Caco-2 (cell line): ENCODE measurements at places on chromosomes 12 and 14.

- no peak overlapping the region for H3K4me3 ChIP-seq
- H3K27ac ChIP-seq: no peak overlapping the region
- DNase-seq: no peak
- no peaks in the 10 kb centered on the region for H3K36me3 ChIP-seq
- H3K27me3 ChIP-seq: no peaks in the 10 kb centered on the region
These were observed 483.7 kb downstream of the FLRT2 start for GRCh38 chr14:86013641-86014040.

- H3K4me3 ChIP-seq: no peak overlapping the region
- DNase-seq: no peak
These were observed 87.5 kb downstream of the DUSP16 start for GRCh38 chr12:12474931-12475795.

- H3K4me3 ChIP-seq: no peak overlapping the region
- H3K36me3 ChIP-seq: no peaks in the 10 kb centered on the region
- H3K4me1 ChIP-seq: no peaks in the 10 kb centered on the region
- no peaks in the 10 kb centered on the region for H3K27me3 ChIP-seq
These were observed 249.8 kb downstream of the VRK1 start for GRCh38 chr14:97046967-97047366.

GRCh38 chr12:12327802-12328201, 22.2 kb downstream of the MANSC1 start:
- no peaks in the 10 kb centered on the region for H3K36me3 ChIP-seq
- no peak overlapping the region for H3K4me3 ChIP-seq
- DNase-seq: peak; percentile 69

DNA sequence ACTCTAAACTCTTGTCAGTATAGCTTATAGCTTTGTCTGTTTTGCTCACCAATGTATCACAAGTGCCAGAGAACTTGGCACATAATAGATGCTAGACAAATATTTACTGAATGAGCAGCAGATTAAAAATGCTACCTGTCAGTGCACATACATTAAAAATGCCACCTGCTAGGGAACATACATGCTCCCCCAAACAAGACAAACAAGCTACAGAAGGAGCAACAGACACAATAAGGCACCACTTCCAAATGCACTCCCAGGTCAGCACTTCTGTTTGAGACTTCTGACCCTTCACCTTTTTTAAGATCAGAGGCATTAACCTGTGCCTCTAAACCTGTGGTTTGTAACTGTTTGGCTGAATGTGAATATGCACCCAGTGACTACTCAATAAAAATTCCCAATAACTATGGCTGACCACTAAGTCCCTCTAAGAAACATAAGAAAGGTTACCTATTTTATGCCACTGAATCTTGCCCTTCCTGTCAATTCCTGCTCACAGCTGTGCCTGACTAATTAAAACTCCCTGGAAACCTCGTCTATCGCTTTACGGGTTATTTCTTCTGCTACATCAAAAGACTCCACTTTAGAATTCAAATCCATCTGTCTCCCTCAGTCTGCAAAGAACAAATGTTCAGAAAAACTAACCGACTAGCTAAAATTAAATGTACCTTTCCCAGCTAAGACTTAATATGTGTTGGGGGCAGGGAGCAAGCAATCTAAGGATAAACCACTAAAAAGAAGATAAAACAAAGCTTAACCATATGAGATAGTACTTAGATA, 41.0 kb downstream of the HECTD4 start:
- no peak overlapping the region for H3K27ac ChIP-seq
- H3K4me3 ChIP-seq: no peak overlapping the region
- no peaks in the 10 kb centered on the region for H3K27me3 ChIP-seq
- H3K4me1 ChIP-seq: no peaks in the 10 kb centered on the region
- H3K36me3 ChIP-seq: no peaks in the 10 kb centered on the region
- no peak for DNase-seq

DNA sequence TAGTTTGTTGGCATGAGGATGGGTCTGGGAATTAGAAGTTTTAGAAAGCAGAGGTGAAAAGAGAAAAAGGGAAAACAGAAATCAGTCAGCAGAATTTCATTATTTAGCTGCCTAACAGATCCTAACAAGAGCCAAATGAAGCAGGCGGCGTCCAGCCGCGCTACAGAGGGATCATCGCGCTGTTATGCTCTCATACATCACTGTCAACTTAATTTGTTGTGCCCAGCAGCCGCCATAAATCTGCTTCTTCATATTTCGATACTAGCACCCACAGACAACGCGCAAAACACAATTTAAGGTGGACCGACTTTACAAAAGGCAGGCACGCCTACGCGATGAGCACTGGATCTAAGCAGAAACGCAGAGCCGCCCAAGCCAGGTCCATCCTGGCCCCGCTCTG, 66.7 kb downstream of the SETD3 start:
- DNase-seq: no peak
- no peaks in the 10 kb centered on the region for H3K36me3 ChIP-seq
- no peaks in the 10 kb centered on the region for H3K27me3 ChIP-seq
- H3K4me1 ChIP-seq: peaks cover 9% of the 10 kb centered on the region

- H3K4me1 ChIP-seq: peaks cover 35% of the 10 kb centered on the region
- H3K27me3 ChIP-seq: no peaks in the 10 kb centered on the region
- no peak overlapping the region for H3K27ac ChIP-seq
- H3K4me3 ChIP-seq: no peak overlapping the region
- H3K36me3 ChIP-seq: no peaks in the 10 kb centered on the region
These were observed 20.1 kb upstream of the KRT80 start for GRCh38 chr12:52211716-52212585.

DNA sequence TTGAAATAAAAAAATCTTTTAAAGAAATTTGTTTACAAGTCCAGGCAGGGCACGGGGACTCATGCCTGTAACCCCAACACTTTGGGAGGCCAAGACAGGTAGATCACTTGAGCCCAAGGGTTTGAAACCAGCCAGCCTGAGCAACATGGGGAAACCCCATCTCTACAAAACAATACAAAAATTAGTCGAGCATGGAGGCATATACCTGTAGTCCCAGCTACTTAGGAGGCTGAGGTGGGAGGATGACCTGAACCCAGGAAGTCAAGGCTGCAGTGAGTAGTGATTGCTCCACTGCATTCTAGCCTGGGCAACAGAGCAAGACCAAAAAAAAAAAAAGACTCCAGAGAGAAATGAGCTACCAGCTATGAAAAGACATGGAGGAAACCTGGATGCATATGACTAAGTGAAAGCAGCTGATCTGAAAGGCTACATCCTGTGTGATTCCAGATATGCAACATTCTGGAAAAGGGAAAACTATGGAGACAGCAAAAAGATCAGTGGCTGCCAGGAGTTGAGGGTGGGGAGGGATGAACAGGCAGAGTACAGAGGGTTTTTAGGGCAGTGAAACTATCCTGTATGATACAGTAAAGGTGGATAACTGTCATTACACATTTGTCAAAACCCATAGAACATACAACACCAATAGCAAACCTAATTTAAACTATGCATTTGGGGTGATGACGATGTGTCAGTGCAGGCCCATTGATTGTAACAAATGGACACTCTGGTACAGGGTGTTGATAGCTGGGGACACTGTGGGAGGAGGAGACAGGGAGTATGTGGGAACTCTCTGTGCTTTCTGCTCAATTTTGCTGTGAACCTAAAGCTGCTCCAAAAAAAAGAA, 59.9 kb downstream of the PRKAB1 start:
- no peak for DNase-seq
- no peaks in the 10 kb centered on the region for H3K27me3 ChIP-seq
- no peaks in the 10 kb centered on the region for H3K36me3 ChIP-seq
